NCI-H187 (cell line): ENCODE measurements at places on chromosomes 3 and 15.

DNA sequence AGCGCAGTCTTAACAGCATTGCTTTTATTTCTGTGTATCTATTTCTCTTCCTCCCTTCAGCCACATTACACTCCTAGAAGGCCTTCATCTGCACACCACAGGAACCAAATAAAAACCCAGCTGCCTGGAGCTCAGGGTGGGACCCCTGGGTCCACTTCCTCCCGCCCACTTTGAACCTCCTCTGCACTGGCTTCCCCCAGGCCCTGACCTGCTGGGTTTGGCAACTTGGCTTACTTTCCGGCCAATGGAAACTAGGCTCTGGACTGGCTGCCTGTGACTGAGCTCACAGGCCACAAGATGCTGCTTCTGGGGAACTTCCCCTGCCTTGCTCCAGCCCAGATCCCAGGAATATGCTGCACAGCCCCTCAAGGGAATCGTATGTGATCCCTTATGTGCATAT lies 89.8 kb downstream of the SEMA5B start:
- no peak for DNase-seq

DNA sequence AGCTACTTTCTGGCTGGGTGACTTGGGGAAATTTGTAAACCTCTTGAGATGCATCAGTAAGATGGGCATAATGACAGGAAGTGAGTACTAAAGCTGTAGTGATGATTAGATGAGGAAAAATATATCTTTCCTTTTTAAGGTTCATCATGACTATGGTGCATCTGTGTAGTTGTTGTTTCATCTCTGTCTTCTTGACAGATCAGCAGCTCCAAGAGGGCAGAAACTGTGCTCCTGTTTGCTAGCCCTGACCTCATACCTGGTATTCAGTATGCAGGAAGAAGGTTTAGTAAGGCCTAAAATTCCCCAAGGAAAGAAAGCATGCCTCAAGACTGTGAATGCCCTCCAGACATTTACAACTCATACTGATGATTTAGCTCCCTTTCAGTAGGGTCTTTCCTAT lies 82.5 kb upstream of the PSMD6 start:
- no peak for DNase-seq

- no peak for DNase-seq
These were observed 10.5 kb downstream of the ANXA2 start for GRCh38 chr15:60387321-60387720.

DNA sequence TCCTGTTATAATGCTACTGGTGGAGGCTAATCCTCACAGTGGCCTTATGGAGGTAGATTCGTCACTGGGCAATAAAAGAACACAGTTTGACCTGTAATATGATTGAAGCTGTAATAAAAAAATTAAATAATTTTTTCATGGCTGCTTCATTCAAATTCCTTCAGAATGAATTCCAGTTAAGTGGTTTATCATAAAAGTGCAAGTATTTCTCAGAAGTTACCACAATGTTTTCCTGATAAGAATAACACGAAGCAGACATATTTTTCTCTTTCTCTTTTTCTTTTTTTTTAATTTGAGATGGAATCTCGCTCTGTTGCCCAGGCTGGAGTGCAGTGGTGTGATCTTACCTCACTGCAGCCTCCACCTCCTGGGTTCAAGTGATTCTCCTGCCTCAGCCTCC lies 15.6 kb downstream of the B4GALT4 start:
- DNase-seq: no peak

GRCh38 chr3:23488618-23489017 lies 285.5 kb downstream of the UBE2E2 start:
- no peak for DNase-seq

GRCh38 chr3:159924411-159924810 lies 64.2 kb upstream of the IL12A start:
- no peak for DNase-seq

GRCh38 chr15:75577401-75578172 lies 1.5 kb downstream of the PTPN9 start:
- no peak for DNase-seq

- DNase-seq: no peak
These were observed 68.7 kb downstream of the IL12A start for GRCh38 chr3:160057331-160057730.

- DNase-seq: no peak
These were observed 361.0 kb downstream of the SHQ1 start for GRCh38 chr3:72487078-72487765.

DNA sequence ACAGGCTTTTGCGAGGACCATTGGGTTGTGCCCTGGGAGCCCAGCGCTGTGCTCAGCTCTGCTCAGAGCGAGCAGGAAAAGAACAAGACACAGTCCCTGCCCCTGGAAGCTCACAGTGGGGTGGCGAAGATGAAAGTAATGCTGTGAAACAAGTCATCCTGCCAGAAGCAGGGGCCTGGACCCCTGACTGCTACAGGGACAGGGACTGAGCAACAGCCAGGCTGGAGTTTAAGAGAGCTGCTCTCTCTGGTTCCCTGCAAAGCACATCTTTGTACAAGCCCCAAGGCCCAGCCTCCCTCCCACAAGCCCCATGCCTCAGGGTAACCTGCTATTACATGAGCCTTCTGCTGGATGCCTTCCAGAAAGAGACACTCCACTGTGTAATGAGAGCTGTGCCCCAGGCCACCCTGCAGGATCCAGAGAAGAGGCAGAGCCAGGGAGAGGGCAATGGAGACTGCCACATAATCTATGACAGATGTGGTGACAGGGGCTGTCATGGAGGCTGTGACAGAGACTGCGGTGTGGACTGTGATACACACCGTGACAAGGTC lies 7.1 kb upstream of the HCN4 start:
- peak; percentile 86 for DNase-seq

- no peak for DNase-seq
These were observed 253.5 kb upstream of the ZPLD1 start for GRCh38 chr3:102181175-102181920.

- no peak for DNase-seq
These were observed 112.4 kb upstream of the ALDH1A3 start for GRCh38 chr15:100767001-100767825.

DNA sequence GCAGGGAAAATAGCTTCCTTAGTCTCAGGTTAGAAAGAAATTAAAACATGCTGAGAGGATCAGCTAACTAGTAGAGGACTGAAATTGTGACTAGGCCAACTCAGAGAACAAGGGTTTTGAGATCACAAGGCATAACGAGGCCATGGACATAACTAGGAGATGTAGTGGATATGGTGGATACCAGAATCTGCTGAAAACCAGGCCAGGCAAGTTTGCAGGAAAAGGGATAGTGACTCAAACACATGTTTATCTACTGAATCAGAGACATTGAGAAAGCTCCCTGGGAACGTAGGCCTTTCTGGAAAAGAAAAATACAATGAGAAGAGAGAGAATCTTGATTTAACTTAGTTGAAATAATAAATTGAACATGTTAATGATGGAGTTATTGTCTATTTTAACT lies 326.5 kb upstream of the GBE1 start:
- no peak for DNase-seq

DNA sequence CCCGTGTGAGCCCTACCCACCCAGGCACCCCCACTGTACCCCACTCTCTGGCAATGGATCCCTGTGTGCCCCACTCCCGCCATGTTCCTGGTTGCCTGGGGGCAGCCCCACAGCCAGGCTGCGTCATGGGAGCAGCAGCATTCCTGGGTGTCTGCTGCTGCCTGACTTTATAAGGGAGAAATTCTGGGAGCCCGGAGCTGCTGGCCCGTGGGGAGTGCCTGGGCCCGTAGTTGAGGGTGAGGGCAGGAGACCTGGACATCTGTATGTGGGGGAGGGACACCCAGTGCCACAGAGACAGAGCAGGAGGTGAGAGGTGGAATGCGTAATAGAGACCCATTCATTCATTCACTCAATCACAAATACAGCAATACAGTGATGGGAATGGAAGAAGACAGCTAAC lies 15.1 kb downstream of the CSPG4 start:
- no peak for DNase-seq

DNA sequence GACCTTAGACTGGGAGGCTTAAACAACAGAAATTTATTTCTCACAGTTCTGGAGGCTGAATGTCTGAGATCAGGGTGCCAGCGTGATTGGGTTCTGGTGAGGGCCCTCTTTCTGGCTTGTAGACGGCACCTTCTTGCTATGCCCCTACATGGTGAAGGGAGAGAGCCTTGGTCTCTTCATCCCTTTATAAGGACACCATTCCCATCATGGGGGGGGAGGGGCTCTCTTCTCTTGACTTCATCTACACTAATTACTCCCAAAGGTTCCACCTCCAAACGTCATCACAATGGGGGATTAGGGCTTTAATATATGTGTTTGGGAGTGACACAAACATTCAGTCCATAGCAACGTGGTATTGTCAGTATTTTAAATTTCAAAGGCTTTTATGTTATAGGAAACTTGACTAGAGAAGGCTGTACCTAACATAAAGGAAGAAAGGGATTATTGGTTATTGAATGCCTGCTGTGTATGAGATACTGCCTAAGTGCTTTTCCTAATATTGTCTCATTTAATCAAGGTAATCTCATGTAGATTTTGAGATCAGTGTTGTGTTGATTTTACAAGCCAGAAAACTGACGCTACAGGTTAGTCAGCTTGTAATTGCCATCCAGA lies 20.9 kb downstream of the SYN2 start:
- DNase-seq: no peak

- DNase-seq: no peak
These were observed 8.4 kb downstream of the ACOX2 start for GRCh38 chr3:58528629-58529028.

DNA sequence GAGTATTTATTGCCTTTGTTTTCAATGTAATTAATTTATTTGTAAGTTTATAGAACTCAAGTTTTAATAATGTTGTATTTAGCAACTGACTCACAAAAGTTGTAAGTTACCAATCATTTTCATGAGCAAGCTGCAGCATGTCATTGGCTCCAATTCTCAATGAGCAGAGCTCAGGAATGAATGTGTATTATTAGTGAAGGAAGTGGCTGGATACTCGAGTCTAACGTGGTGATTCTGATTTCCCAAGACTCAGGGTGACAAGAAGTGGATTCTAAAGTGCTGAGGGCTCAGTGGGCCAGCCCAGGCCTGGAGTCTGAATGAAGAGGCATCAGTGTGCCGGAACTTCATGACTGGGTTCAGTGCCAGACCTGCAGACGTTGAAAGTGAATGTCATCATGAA lies 39.6 kb downstream of the CLDN11 start:
- DNase-seq: no peak

- DNase-seq: no peak
These were observed 3.2 kb downstream of the GPR171 start for GRCh38 chr3:151199554-151200438.

- peak; percentile 63 for DNase-seq
These were observed 38.1 kb downstream of the TMEM212 start for GRCh38 chr3:171881251-171881650.

- DNase-seq: no peak
These were observed 48.4 kb upstream of the GRIP2 start for GRCh38 chr3:14588425-14589112.

GRCh38 chr3:194906229-194906629 lies 220.5 kb downstream of the FAM43A start:
- DNase-seq: no peak

DNA sequence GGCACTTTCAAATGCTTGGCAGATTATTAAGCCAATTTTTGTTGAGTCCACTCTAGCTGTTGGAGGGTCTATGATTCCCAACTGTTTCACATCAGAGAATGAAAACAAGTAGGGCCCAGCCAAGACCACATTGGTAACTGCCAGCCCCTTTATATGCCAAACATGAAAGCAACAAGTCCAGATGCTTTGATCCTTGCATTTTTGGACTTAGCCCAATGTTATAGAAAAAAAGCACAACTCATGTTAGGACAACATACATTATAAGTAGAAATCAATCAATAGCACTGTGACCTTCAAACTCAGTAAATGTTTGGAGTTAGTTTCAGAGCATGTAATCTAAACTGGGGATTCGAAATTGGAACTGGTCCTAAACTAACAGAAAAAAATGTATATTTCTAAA lies 674.7 kb downstream of the MECOM start:
- no peak for DNase-seq

DNA sequence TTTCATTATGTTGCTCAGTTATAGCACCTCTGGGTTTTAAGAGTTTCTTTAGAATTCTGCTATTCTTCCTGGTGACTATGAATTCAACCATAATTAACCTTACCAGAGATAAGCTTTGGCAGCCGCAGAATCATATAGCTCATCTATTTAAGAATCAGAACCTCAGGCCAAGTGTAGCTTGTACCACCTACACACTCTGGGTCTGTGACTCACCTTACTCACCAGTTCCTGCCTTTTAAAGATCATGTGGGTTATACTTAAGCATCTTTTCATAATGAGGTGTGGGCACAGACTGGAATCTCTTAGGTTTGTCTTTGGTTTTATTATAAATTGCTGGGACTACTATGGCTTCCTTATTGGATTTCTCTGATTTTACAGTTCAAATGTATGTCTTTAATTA lies 21.9 kb downstream of the CDV3 start:
- DNase-seq: no peak
